NCI-H446 treated with DMSO at 0.1 percent for 48 hours (cell line): ENCODE measurements at places on chromosomes 11 and 22.
A peak's percentile ranks its signal among the peaks of the same experiment; 100 is the strongest.

DNA sequence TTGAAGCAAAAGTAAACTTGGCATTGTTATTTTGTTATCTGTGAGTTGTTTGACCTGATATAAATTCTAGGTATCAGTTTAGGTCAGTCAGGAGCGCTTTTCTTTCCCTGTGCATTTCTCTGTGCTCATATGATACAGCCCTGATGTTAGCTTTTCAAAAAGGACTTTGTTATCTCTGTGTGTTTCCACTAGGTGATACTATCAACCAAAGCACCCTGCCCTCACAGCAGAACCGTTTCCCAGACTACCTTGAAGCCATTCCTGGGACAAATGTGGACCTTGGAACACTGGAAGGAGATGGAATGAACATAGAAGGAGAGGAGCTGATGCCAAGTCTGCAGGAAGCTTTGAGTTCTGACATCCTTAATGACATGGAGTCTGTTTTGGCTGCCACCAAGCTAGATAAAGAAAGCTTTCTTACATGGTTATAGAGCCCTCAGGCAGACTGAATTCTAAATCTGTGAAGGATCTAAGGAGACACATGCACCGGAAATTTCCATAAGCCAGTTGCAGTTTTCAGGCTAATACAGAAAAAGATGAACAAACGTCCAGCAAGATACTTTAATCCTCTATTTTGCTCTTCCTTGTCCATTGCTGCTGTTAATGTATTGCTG is 87.7 kb upstream of the BIRC3 start:
- no peak for DNase-seq

DNA sequence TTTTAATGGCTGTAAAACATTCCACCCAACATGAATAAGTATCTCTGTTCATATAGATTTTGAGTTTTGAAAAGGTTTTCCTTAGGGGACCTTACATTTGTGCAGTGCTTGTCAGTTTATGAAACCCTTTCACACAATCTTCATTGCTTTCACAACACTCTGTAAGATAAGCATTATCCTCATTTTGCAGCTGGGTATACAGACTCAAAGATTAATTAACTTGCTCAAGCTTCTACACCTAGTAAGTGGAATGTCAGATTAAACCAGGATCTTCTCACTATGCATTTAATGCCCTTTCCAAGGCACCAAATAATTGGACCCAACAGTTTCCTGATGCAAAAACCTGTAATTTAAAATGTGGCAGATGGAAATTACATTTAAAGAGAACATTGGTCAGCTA is 11.6 kb upstream of the GAB2 start:
- no peak for DNase-seq

- no peak for DNase-seq
These were observed 17.0 kb downstream of the CD3E start for GRCh38 chr11:118321386-118322082.

- DNase-seq: no peak
These were observed 2.1 kb downstream of the OR4D10 start for GRCh38 chr11:59475176-59475575.

DNA sequence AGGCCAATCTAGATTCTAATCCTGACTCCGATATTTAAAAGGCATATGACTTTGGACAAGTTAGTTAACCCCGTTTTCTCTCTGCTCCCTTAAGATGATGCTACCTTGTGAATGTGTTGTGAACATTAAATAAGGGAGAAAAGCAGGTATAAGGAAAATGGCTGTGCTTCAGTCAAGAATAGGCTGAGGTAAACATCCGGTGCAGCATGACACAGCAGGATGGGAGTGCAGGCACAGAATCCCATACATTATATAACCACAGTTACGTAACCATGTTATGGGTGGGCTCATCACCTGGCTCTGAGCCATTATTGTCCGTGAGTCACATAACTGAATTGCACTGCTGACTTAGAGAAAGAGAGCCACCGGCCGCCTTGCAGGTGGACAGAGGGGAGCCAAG is 382.2 kb upstream of the ANO5 start:
- no peak for DNase-seq

DNA sequence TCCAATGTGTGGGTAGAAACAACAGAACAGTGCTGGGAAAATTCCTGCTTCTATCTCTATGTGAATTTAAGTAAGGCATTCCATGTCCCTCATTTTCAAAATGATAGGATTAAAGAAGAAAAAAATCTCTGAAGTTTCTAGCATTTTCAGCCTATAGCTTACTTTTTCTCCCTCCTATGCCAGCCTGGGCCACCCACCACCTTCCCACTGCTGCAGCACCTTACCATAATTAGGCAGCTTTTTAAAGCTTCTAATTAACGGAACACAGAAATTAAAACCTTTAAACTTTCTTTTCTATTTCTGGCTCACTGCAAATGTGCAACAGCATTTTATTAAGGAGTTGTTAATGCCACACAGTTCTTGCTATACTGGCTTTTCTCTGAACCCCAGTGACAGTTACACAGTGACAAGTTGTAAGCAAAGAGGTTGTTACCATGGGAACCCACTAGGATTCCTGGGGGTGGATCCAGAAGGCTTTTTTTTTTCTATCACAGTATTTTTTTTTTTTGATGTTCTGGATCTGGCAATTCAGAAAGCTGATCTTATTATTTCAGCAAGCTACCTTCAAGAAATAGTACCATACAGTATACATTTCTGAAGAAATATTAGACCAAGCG is 20.2 kb downstream of the CELF1 start:
- DNase-seq: no peak

- DNase-seq: no peak
These were observed 63.9 kb upstream of the CSNK2A3 start for GRCh38 chr11:11416917-11417316.

GRCh38 chr11:61133956-61134662 is 27.1 kb downstream of the VPS37C start:
- no peak for DNase-seq

DNA sequence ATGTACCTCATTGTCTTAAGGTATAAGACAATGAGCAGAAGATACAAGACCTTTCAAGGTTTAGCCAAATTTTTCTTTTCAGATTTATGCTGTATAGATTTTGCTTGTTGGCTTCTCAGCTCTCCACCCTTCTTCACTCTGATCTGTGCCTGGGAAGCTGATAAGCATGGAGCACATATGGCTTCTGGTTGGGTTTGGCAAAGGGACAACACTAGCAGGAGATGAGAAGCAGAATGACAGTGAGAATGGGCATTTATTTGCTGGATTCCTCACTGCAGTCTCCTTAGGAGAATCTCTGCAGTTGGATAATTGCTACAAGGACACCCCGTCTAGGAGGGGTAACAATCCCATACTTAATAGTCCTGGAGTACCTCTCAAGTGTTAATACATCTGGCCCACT is 474.8 kb upstream of the CCDC90B start:
- no peak for DNase-seq

GRCh38 chr22:38317995-38318715 is 922 bp upstream of the CSNK1E start:
- DNase-seq: no peak

GRCh38 chr11:44319170-44319551 is 9.2 kb upstream of the ALX4 start:
- no peak for DNase-seq

- DNase-seq: no peak
These were observed 39.1 kb upstream of the LIPT2 start for GRCh38 chr11:74532501-74533246.

- peak; percentile 32 for DNase-seq
These were observed 44.0 kb downstream of the RPUSD4 start for GRCh38 chr11:126167488-126167887.

GRCh38 chr11:34349882-34350281 is 7.9 kb downstream of the ABTB2 start:
- DNase-seq: no peak

GRCh38 chr11:132734217-132734616 is 798.1 kb downstream of the OPCML start:
- DNase-seq: no peak

- no peak for DNase-seq
These were observed 185.6 kb upstream of the TENM4 start for GRCh38 chr11:79626135-79627075.

GRCh38 chr11:119907122-119907851 is 178.3 kb upstream of the NECTIN1 start:
- no peak for DNase-seq

- DNase-seq: no peak
These were observed 859.0 kb downstream of the FAM181B start for GRCh38 chr11:81874635-81875034.

- peak; percentile 9 for DNase-seq
These were observed 13.2 kb upstream of the APOL6 start for GRCh38 chr22:35634943-35635540.

DNA sequence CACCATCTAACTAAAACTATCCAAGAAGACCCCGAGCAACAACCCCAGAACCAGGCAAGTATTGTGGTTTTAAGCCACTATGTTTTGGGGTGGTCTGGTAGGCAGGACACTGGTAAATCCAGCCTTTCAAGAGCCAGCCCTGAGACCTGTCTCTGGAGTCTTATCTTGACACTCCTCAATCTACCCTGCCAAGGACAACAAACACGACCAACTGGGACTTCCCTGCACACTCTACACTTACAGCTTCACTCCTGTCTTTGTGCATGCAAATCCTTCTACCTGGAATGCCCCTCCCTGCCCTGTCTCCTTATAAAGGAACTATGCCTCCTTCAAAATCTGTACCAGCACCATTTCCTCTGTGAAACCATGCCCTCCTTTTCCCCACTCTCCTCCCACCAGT is 107.3 kb downstream of the RPL27A start:
- no peak for DNase-seq

GRCh38 chr22:36351921-36352802 is 35.6 kb downstream of the MYH9 start:
- DNase-seq: no peak

GRCh38 chr11:74683279-74683871 is 47.9 kb downstream of the CHRDL2 start:
- no peak for DNase-seq

DNA sequence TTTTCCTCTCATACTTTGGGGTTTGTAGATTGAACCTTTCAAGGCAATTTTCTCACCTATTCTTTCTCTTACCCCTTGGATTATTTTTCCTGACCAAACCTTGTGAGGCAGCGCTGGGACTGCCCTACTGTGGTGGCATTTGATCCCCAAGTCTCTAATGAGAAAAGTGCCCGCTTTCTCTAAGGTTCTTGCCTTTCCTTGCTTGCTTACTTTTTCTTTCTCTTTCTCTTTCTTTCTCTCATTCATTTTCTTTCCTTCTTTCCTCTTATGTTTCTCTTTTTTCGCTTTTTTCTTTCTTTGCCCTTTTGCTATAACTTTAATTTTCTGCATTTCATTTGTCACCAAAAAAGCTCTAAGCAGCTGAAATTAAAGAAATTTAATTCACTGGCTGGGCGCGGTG is 40.7 kb upstream of the ADSL start:
- no peak for DNase-seq

- DNase-seq: no peak
These were observed 130.8 kb downstream of the HIPK3 start for GRCh38 chr11:33387996-33388395.

- DNase-seq: no peak
These were observed 40.0 kb downstream of the TENM4 start for GRCh38 chr11:79400717-79401330.

- DNase-seq: no peak
These were observed 11.4 kb downstream of the TBCEL start for GRCh38 chr11:121035169-121035755.

- DNase-seq: no peak
These were observed 59.9 kb upstream of the B3GNT6 start for GRCh38 chr11:76974179-76974891.

GRCh38 chr11:104713401-104713800 is 184.9 kb downstream of the CASP12 start:
- DNase-seq: peak; percentile 61

- DNase-seq: no peak
These were observed 53.1 kb downstream of the ZBTB44 start for GRCh38 chr11:130261571-130261970.

- no peak for DNase-seq
These were observed 44.1 kb downstream of the MYH9 start for GRCh38 chr22:36343720-36344105.

DNA sequence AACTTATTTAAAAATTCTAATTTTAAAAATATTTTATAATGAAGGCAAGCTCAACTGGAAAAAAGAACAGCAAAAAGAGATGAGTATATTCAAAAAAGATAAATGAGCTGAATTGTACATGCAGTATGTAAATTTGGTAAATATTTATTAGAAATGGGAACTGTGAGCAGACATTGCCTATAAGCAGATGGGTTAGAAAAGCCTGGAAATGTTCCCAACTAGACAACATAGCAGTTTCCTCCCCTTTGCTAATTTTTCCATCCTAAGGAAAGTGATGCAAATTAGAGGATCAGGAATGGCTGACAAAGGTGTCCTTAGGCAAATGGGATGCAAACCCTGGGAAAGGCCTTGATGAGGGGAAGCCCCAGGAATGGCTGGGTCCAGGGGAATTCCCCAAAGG is 37.2 kb downstream of the TP53I11 start:
- no peak for DNase-seq

DNA sequence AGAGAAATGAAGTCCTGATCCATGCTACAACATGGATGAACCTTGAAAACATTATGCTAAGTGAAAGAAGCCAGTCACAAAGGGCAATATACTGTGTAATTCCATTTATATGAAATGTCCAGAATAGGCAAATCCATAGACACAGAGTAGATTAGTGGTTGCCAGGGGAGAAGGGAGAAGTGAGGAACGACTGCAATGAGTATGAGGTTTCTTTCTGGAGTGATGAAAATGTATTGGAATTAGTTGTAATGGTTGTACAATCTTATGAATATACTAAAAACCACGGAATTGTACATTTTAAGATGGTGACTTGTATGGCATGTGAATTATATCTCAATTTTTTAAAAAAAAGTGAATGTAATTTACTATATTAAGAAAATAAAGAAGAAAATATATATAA is 83.1 kb upstream of the GDPD4 start:
- no peak for DNase-seq

DNA sequence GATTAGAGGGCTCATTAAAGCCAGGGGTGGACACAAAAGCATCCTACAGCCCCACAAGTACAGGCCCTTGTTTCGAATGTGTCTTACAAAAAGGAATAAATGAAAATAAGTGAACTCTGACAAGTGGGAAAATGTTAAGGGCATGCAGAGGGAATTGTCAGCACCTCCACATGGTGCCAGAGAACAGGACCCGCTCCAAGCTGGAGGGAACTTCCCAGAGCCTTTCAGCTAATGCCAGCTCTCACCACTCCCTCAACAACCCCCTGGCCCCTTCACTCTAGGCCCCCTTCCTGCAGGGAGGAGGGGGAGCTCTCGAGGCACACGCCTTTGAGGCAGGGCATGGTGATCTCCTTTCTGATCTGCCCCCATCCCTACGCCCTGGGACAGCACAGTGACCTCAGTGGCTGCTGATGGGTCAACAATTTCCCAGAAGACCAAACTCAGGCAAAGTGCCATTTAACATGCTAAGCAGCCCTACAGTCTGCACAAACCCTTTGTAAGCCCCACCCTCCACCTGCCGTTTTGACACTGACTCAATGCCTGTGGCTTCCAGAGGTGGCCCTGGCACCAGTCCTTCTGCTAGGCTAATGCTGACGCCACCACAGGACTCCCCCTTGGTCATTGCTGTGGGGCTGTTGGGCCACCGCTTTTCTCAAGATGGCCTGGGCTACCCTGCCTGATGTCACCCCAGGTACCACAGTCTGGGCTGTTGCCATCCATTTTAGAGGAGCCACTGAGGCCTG is 12.5 kb upstream of the CHST1 start:
- DNase-seq: no peak
